SIG-M5 (cell line): ENCODE measurements at places on chromosomes 16 and 17.
A peak's percentile ranks its signal among the peaks of the same experiment; 100 is the strongest.

DNA sequence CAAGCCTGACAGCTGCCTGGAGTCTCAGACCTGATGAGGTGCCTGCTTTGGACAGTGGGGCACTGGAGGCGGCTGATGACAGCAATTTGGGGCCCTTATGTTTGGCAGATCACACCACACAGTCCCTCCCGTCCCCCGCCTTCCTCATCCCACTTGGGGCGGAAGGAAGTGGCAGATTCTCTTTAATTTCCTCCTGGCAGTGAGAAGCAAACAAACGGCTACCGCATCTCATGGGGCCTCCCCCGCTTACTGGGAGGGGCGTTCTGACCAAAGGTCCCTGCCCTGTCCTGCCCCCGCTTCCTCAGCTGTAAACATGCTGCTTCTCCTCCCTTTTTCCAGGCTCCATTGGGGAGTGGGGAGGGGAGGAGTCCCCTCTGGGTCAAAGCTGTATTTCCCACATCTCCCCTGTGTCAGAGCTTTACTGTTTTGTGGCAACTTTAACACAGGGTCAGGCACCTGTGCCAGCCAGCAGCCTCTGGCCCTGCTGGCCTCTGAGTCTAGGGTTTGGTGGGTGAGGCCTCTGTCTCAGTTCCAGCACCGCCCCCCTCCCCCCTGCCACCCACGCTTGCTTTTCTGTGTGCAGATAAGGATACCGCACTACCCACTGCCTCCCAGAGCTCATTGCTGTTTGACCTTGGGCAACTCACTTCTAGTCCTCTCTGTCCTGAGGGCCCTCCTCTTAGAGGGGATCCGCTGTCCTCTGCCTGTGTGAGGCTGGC, 5.4 kb upstream of the NFATC3 start:
- no peak for DNase-seq

- no peak for DNase-seq
These were observed 8.0 kb downstream of the TBC1D24 start for GRCh38 chr16:2482708-2483534.

DNA sequence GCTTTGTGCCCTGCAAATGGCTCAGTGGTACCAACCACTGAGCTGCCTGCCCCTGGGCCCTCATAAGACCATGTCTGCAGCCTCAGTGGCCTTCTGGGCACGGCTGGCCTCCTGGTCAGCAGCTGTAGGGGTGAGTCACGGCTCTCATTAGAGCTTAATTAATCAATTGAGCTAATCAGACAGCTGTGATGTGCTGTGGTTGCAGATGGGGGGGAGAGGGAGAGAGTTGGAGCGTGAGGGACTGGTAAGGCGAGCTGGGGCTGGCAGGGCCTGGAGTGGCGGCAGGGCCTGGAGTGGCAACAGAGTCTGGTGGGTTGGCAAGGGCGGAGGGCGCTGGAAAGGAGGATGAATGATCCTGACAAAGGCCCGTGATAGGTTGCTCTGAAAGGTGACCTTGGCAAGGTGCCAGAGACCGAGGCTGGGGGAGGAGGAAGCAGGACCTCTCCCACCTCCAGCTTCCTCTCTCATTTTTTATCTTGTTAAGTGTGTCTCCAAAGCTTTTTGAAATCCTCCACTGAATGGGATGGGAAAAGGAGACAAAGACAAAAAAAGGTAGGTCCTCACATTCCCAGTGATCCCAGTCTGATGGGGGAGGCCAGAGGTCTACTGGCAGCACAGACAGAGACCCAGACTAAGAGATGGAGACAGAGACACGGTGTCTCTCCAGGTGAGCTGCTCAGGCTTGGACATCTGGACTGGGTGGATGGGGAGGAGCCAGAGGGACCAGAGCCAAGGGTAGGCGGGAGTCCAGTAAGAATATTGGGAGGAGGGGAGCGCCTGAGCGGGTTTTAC, 41.6 kb downstream of the DCAKD start:
- no peak for DNase-seq

DNA sequence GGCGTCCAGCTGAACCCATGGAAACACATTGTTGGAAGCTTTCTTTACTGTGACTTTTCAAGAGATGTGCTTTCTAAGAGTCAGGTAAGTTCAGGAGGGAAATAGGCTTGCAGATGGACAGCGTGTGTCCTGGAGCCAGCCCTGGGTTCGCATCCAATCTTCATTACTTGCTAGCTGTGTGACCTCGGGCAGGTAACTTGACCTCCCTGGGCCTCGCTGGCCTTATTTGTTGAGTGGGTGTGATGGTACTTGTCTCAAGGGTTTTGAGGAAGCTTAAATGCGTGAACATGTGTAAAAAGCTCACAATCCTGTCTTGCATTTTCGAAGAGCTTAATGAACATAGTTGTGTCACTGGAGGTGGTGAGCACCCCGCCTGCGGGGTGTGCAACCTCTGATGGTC, 11.8 kb downstream of the ADGRG1 start:
- DNase-seq = no peak

GRCh38 chr16:1621851-1622250, 9.7 kb downstream of the CRAMP1 start:
- DNase-seq = no peak

- DNase-seq = no peak
These were observed 51.2 kb upstream of the DHX40 start for GRCh38 chr17:59513934-59514841.

DNA sequence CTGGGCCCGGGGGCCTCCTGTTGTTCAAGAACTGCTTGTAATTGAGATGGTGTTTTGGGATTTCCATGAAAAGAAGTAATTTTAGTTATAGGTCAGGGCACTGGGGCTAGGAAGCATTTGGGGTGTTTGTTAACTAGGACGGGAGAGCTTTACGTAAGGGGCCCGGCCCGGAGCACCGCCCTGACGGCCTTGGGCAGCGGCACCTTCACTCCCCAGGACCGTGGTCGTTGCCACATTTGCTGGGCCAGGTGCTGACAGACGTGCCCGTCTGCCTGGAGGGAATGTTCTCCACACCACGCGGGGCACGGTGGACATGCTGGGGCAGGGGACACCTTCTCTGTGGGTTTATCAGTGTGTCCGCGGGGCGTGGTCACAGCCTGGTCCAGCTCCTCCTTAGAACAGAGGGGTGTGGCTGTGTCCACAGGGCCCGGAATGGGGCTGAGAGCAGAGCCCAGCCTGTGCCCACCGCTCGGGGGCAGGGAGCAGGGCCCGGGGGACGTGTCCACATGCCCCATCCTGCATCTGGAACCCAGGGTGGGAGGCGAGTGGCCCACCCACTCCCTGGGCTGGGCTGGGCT, 57.7 kb downstream of the BAIAP2 start:
- DNase-seq = no peak

- DNase-seq = no peak
These were observed 100.9 kb downstream of the VPS53 start for GRCh38 chr17:613725-614124.

GRCh38 chr17:49482144-49482817, 12.8 kb upstream of the NGFR start:
- no peak for DNase-seq

DNA sequence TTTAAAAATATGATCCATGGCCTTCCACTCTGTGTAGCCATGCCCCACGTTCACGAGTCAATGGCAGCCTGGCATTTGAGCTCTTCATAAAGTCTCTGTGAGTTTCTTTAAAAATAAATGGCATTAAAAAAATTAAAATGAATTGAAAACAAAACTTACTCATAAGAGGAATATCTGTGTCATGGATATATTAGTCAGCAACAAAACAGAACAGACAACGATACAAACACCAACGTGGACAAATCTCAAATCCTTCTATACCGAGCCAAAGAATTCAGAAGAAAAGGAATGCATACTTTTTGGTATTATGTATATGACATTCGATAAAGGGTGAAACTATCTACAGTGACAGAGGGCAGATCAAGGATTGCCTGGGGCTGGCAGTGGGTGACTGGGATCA, 8.2 kb upstream of the CMIP start:
- DNase-seq = no peak

GRCh38 chr17:75152922-75153779, 1.2 kb downstream of the JPT1 start:
- DNase-seq = no peak

DNA sequence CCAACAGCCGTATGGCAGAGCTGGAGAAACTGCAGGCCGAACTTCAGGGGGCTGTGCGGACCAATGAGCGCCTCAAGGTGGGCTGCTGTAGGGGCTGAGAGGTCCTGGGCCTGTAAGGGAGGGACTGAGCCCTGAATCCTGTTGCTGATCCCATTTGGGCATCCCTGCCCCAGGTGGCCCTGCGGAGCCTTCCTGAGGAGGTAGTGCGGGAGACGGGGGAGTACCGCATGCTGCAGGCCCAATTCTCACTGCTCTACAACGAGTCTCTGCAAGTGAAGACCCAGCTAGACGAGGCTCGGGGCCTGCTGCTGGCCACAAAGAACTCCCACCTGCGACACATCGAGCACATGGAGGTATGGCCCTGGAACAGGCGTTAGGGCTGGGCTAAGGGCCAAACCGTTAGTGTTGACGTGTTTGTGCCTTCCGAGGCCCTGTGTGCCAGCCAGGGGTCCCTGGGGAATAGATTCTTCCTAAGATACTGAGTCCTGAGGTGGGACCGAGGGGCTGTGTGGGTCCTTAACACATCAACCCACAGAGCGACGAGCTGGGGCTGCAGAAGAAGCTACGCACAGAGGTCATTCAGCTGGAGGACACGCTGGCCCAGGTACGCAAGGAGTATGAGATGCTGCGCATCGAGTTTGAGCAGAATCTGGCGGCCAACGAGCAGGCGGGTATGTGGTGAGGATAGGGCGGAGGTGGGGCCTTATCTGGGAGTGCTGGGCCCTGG, 4.2 kb downstream of the RNF40 start:
- DNase-seq = no peak

DNA sequence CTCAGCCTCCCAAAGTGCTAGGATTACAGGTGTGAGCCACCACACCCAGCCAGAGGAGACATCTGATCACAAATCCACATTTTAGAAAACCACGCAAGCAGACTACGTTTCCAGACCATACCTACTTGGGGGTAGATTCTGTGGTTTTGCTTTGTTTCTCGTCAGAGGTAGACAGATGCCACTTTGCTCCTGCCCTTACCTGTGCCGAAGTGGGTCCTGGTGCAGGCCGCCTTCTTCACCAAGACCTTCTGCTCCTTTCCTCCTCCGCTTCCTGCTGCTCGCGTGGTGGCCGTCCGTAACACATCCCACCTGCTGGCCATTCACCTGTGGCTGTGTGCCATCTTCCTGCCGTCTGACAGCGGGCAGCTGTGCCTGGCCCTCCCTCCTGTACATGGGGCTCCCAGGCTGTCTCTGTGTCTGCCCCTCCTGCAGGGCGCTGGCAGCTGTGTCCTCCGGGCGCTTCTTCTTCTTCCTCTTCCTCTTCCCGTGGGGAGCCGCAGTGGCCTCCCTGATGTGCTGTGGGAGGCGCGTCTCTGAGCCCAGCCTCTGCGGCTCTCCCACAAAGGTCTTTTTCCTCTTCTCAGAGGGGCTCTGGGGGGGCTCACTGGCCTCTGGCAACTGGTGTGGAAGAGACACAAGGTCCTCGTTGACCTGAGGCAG, 21.2 kb upstream of the CYTH1 start:
- no peak for DNase-seq

GRCh38 chr16:4556580-4556979, 440 bp downstream of the C16orf96 start:
- no peak for DNase-seq

- no peak for DNase-seq
These were observed 72.0 kb downstream of the KANSL1 start for GRCh38 chr17:46121165-46121764.

GRCh38 chr16:87240211-87241136, 76.7 kb downstream of the C16orf95 start:
- no peak for DNase-seq

- DNase-seq = no peak
These were observed 38.8 kb downstream of the CLEC16A start for GRCh38 chr16:10983159-10983558.

GRCh38 chr16:1674306-1674705, 3.8 kb upstream of the JPT2 start:
- DNase-seq = no peak

GRCh38 chr17:30339086-30339485, 5.2 kb upstream of the TMIGD1 start:
- no peak for DNase-seq

- no peak for DNase-seq
These were observed 5.2 kb upstream of the RAI1 start for GRCh38 chr17:17675925-17676534.

GRCh38 chr17:19712436-19713004, 3.9 kb downstream of the SLC47A2 start:
- no peak for DNase-seq

- no peak for DNase-seq
These were observed 127.3 kb downstream of the MGAT5B start for GRCh38 chr17:76995387-76996105.

DNA sequence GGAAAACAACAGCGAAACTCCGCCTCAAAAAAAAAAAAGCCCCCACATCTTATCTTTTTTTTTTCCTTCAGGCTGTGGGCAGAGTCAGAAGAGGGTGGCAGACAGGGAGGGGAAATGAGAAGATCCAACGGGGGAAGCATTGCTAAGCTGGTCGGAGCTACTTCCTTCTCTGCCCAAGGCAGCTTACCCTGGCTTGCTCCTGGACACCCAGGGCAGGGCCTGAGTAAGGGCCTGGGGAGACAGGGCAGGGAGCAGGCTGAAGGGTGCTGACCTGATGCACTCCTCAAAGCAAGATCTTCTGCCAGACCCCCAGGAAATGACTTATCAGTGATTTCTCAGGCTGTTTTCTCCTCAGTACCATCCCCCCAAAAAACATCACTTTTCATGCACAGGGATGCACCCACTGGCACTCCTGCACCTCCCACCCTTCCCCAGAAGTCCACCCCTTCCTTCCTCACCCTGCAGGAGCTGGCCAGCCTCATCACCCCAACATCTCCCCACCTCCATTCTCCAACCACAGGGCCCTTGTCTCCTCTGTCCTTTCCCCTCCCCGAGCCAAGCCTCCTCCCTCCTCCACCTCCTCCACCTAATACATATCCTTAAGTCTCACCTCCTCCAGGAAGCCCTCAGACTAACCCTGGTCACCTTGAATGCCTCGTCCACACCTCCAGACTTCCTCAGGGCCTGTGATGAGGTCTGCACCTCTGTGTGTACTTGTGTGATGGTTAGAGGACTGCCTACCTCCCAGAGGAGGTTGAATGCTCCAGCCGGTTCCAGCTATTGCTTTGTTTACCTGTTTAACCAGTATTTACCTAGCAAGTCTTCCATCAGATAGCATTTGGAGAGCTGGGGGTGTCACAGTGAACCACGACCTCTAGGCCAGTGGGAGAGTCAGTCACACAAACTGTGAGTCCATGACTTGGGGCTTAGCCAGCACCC, 1.2 kb upstream of the HBA1 start:
- DNase-seq = no peak

GRCh38 chr17:50568659-50569058, 8.1 kb downstream of the CACNA1G start:
- DNase-seq = no peak

- DNase-seq = no peak
These were observed 394.5 kb upstream of the SOX9 start for GRCh38 chr17:71726341-71726740.

GRCh38 chr16:17342031-17342430, 128.7 kb downstream of the XYLT1 start:
- peak; percentile 87 for DNase-seq

DNA sequence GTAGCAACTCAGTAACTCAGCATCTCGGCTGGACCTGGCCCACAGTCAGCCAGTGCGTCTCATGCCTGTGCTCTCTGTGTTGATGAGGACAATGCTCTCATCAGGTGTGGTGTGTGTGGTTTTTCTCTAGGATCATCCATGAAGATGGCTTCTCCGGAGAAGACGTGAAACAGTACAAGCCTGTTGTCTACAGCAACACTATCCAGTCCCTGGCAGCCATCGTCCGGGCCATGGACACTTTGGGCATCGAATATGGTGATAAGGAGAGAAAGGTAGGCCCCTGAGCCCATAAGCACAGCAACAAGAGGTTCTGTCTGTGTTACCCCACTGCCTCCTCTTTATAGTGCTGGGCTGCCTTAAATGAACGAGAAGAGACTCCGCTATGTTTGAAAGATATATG, 84.5 kb downstream of the GNAO1 start:
- DNase-seq = no peak

GRCh38 chr17:30547778-30548573, 70.8 kb downstream of the GOSR1 start:
- DNase-seq = no peak
